GM23248 (cell line): ENCODE measurements at places on chromosomes 1 and 21. TPM values are rescaled to one million over a fixed set of nuclear protein-coding genes. Genes with fewer than 3 reads are reported as not detected.

DNA sequence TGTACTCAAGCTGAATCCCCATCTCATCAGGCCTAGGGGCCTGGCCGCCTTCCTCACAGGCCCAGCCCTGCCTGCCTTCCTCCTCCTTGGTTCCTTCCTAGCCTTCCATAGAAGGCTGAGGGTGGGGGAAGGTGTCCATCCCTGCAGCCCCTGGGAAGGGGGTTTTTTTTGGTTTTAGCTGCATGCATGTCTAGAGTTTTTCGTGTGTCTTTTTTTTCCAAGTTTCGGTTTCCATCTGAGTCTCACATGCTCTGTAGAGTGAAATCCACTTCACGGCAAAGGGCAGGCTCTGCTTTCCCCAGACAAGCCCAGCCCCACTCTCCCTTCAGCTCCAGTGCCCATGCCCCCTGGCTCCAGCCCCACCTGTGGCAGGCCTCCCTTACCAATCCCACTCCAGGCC, 32.1 kb downstream of the GRHL3 start:
- H3K27ac ChIP-seq: no peak overlapping the region
- no peak for DNase-seq
- no peaks in the 10 kb centered on the region for H3K27me3 ChIP-seq
- peaks cover 17% of the 10 kb centered on the region for H3K4me1 ChIP-seq

DNA sequence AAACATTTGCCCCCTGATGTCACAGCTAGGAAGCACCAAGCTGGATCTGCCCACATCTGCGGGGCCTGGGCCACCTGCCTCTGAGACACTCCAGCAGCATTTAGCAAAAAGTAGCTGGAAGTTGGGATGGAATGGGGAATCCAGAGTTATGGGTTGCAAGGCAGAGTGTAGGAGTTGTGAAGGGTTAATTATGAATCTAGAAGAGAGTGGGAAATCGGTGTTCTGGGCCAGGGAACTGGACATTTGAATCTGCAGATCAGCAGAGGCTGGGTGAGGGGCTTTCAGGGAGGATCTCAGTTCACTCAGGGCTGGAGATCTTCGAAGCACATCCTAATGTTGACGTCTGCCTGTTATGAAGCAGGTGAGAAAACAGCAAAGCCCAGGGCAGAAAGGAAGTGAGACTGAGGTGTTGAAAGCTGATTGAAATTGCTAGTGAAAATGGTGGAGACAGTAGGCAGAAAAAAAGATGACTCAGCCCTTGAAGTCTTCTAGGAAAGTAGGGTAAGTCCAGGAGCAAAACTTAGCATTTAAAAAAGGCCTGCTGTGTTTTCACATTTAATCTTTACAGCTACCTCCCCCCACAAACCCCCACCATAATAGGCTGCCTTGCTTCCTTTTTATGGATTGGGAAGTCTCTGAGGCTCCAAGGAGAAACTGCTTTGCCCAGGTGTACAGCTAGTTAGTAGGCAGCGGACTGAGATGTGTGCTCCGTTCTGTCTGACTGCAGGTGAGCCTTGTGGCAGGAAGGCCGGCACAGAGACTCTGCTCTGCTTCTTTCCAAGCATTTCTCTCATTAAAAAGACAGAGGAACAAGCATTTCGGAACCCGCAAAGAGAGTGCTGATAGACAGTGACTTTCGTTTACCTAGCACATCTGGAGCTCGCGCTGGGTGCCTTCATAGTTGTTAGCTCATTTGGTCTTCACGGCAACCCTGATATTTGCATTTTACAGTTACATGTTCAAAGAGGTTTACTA, 7.2 kb downstream of the VANGL1 start:
- no peaks in the 10 kb centered on the region for H3K4me1 ChIP-seq
- H3K36me3 ChIP-seq: no peaks in the 10 kb centered on the region; the same call in 1 of the 2 replicates
- H3K27me3 ChIP-seq: no peaks in the 10 kb centered on the region
- no peak overlapping the region for H3K27ac ChIP-seq

GRCh38 chr1:99163671-99164070, 100.6 kb upstream of the PLPPR4 start:
- H3K4me1 ChIP-seq: no peaks in the 10 kb centered on the region
- no peaks in the 10 kb centered on the region for H3K27me3 ChIP-seq
- no peak overlapping the region for H3K4me3 ChIP-seq

CFAP141 gene
- total RNA-seq: not detected in 2 replicates

DNA sequence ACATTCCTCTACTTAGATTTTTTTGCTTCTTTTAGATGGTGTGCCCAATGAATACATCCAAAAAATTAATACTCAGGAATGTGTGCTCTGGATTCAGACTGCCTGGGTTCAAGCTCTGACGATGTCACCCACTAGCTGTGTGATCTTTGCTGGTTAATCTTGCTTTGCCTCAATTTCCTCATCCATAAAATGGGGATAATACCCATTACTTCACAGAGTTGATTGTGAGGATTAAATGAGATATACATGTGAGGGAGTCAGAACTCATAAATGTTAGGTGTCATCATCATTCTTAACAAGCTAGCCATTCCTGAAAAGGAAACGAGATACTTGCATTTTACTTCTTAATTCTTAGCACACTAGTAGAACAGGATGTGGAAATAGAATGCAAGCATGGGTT, 12.9 kb upstream of the TTF2 start:
- no peaks in the 10 kb centered on the region for H3K27me3 ChIP-seq
- no peak overlapping the region for H3K4me3 ChIP-seq
- no peaks in the 10 kb centered on the region for H3K36me3 ChIP-seq
- no peaks in the 10 kb centered on the region for H3K4me1 ChIP-seq
- no peak for DNase-seq
